T-helper 2 cell treated with Interferon-gamma antibody and Interleukin-4, amounts not matched to agents 100 ng/mL and 5 ng/mL, for 36 hours (primary cell): ENCODE measurements at places on chromosomes 6 and 20. TPM values are rescaled to one million over a fixed set of nuclear protein-coding genes. Genes with fewer than 3 reads are reported as not detected.

Gene DPPA5
- not detected in 2 replicates for total RNA-seq

Gene FAM135A
- total RNA-seq: 5.3 and 5.7 TPM in 2 replicates

Gene HAO1
- not detected in 2 replicates for total RNA-seq

Gene ADGRF5
- total RNA-seq: not detected in 2 replicates

Gene IL20RA
- not detected in 2 replicates for total RNA-seq

Gene MYMX
- total RNA-seq: not detected in 2 replicates

Gene PKHD1
- total RNA-seq: not detected in 2 replicates

Gene RAET1E
- not detected in 2 replicates for total RNA-seq

Gene SEMG1
- total RNA-seq: not detected in 2 replicates

Gene TLDC2
- not detected in 2 replicates for total RNA-seq

Gene PNLDC1
- total RNA-seq: 0.50 and 0.93 TPM in 2 replicates

Gene TP53TG5
- total RNA-seq: 0.09 and 0.11 TPM in 2 replicates

Gene GSTA4
- 5.4 and 5.9 TPM in 2 replicates for total RNA-seq
